Hypothalamus (tissue), 51 donors: ENCODE measurements at places on chromosomes 1 and 21.

DNA sequence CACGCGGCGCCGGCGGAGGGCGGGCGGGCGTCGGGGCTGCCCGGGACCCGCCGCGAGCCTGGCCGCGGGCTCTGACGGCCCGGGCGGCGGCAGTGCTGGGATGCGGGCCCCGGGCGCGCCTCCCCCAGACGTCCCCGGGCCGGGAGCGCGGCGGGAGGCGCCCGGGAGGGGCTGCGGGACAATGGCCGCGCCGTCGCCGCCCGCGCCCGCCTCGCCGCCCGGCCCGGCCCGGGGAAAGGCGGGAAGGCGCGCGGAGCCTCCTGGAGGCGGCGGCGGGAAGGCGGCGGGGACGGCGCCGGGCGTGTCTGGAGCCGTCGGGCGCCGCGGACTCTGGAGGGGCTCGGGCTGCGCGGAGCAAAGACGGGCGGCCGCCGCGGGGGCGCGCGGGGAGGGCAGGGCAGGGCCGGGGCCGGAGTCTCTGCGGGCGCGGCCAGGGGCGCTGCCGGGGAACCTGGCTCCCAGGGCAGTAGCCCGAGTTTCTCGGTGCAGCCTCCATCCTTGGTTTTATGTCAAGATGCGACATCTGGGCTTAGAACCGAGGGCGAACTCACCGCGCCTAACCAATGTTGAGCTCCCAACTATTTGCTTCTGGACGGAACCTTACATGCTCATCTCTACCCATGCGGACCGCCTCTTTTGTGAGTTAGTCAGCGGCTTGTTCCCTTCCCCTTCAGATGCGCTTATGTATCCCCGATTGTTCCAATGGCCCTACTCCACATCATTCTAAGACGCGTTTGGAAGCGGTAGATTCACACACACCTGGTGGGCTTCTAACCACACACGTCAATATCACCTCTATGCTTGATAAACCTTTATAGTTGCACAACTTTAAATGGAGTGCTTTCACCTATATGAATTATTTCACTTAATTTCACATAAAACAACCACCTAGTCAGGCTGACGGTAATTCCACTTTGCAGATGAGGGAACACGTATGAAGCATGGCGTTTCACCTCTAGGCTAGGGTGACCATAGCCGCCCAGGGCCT is 651 bp downstream of the ZBTB8A start:
- DNase-seq: peak; percentile 19

DNA sequence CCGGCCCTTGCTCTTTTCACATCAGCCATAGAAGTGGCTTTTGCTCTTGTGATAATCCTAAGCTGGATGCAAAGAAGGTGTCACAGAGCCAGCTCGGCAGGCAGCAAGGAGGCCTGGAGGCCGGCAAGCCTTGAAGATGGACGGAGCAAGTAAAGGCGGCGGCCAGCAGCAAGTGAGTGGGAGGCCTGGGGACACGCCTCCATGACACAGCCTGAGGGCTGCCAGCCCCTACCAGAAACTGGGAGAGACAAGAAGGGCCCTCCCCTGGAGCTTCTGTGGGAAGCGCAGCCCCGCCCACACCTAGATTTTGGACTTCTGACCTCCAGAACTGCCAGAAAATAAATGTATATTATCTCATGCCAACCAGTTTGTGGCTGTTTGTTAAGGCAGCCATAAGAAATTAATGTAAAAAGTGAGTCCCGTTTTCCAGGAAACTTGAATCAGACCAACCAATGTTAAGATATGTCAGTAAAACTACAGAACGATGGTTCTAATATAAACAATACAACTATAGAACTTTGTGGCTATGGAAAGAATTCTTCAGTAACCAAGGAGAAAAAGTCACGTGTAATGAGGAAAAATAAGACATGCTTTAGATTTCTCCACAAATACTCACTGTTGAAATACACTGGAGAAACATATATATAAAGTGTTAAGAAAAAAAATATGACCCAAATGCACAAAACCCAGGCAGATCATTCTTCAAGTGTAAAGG is 49.9 kb downstream of the BACE2 start:
- no peak for DNase-seq

DNA sequence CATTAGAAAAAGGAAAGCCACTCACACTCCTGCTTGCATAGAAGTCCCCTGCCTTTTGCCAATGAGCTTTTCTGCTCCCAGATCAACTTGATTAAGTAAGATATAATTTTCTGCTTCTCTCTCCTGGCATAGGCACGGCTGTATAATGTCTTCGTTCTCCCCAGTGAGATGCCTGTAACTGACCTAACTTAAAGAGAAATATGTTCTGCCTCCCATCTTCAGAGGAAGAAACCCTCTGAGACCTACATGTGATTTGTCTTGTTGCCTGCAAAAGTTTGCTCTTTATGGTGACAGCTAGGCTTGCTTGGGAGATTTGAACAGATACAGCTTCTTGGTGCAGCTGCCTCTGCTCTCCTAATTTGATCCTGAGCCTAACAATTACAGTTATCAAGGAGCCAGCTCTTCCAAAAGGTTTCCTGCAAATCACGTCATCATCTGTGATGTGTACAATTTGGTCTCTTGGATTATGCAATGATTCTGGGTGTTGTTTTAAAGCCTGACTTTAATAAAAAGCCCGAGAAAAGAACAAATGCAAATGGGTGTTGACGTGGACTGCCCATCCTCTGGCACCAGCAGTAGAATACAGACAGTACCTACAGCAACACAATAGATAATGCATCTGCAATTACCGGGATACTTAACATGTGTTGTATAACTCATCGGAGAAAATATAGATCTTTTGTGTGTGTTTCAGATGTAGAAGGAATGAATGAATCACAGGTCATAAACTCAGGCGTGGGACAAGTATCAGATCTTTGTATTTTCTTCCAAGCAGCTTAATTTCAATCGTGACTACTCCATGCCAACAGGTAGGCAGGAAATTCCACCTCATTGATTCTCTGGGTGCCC is 76.2 kb upstream of the KAZN start:
- no peak for DNase-seq

DNA sequence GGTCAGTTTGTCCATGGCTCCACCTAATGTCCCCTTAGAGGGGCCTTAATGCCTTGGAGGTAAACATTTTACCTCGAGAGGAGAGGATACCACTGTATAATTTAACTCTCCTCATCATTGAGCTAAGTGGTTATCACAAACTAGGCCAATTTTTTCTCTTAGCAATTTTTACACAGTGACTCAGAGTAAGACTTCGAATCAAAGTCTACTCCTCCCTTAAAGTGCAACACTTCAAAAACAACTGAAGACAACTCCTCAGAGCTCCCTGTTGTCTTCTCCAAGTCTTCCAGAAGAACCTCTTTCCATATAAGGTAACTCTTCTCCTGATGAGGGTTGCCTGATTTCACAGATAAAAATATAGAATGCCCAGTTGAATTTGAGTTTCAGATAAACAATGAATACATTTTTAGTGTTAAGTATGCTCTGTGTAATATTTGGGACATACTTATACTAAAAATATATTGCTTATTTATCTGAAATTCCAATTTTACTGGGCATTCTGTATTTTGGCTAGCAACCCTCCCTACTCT is 4.9 kb upstream of the PTGFRN start:
- no peak for DNase-seq

DNA sequence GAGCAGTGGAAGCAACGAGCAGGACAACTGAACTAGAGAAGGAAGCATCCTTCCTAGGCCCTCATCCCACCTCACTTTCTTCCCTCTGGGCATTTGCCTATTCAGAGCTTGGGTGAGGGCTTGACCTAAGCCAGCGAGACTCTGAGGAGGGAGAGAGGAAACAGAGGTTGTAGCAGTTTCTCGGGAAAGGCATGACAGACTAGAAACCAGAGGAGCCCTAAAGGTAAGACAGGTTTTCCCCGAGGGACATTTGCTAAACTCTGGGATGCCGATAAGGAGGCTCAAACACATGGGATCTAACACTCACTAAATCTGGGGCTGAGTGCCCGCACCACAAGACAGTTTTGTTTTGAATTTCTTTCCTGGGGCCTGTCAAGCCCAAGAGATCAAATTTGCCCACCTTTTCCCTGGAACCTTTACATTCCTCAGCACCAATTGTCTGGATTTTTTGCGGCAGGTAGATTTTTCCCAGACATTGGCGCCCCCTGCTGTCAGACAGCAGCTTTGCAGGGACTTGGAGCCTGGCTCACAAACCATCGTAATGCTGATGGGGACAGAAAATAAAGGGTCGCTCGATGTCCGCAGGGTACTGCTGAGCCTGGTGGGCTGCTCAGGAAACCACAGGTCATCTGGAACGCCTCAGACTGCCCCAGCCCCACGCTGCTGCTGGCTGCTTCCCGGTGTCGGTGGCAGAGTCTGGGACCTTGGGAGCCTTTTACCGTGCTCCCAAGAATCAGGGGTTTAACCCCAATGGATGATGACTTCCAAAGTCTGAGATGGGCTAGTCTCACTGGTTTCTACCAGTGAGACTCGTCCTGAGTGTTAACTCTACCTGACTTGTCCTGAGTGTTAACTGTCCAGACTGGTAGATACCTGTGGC is 23.4 kb upstream of the TSPAN2 start:
- DNase-seq: peak; percentile 41
